AML-193 (cell line): ENCODE measurements at places on chromosomes 16 and 17.

GRCh38 chr17:1908699-1909309 is 79.0 kb downstream of the RPA1 start:
- peak; percentile 41 for DNase-seq

GRCh38 chr17:52140601-52141000 is 17.9 kb downstream of the CA10 start:
- DNase-seq: no peak

DNA sequence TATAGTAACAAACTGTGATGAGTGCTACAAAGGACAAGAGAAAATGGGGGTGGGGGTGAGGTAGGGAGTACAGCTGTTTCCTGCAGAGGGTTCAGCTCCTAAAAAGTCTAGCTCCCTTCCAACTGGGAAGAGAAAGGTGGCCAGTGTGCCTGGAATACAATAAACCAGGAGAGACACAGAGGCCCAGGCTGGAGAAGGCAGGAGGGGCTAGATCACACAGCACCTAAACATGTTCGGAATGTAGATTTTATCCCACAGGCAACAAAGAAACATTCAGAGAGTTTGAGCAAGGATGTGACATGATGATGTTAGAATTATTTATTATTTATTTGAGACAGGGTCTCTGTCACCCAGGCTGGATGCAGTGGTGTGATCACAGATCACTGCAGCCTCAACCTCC is 10.2 kb downstream of the TEX2 start:
- DNase-seq: no peak

- no peak for DNase-seq
Observed at GRCh38 chr16:61969077-61969382, 67.2 kb downstream of the CDH8 start.

- DNase-seq: peak; percentile 56
Observed at GRCh38 chr16:391885-392335, 5.1 kb upstream of the NME4 start.

DNA sequence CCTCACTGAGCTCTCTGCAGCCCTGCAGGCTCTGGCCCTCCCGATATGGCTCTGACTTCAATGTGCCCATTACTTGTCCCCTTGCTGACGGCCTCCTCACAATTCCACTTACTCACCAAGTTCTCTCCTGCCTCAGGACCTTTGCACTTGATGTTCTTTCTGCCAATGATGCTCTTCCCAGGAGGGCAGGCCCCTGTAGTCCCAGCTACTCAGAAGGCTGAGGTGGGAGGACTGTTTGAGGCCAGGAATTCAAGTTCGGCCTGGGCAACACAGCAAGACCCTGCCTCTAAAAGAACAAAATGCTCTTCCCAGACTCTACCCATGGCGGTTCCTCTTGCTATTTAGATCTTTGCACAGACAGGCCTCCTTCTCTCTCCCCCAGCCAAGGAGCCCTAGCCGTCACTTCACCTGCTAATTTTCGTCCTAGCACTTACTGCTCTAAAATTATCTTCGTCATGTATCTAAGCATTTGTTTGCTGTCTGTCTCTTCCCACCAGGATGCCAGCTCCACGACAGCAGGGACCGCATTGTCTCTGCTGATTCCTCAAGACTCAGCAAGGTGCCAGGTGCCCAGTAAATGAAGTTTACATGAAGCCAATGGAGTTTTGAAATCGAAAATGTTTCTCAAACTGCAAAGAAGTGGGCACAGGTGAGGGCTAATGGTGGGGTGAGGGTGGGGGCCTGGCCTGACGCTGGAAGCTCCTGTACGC is 626 bp upstream of the RAI1 start:
- DNase-seq: no peak

GRCh38 chr17:57671667-57672632 is 73.1 kb downstream of the CCDC182 start:
- DNase-seq: peak; percentile 94

- peak; percentile 59 for DNase-seq
Observed at GRCh38 chr17:78137392-78138203, 7.0 kb downstream of the TMC8 start.

- no peak for DNase-seq
Observed at GRCh38 chr16:47196457-47196856, 52.7 kb upstream of the NETO2 start.

GRCh38 chr16:89821438-89822187 is 5.2 kb upstream of the FANCA start:
- no peak for DNase-seq

DNA sequence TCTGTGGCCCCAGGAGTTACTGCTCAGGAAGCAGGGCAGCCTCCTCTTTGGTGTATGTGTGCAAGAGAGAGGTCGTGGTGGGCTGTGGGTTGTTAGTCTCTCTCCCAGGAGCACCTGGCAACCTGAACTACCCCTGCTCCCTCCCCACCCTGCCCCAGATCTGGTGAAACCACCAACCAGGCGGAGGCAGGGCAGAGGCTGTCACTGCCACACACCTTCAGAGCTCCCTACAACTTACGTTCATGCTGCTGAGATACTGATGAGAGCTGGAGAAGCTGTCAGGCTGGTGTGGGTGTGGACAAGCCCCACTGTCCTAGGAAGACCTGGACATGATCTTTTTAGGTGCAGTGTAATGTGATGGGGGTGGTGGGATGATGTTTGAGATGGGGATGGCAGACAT is 24.3 kb downstream of the GOSR2 start:
- no peak for DNase-seq

DNA sequence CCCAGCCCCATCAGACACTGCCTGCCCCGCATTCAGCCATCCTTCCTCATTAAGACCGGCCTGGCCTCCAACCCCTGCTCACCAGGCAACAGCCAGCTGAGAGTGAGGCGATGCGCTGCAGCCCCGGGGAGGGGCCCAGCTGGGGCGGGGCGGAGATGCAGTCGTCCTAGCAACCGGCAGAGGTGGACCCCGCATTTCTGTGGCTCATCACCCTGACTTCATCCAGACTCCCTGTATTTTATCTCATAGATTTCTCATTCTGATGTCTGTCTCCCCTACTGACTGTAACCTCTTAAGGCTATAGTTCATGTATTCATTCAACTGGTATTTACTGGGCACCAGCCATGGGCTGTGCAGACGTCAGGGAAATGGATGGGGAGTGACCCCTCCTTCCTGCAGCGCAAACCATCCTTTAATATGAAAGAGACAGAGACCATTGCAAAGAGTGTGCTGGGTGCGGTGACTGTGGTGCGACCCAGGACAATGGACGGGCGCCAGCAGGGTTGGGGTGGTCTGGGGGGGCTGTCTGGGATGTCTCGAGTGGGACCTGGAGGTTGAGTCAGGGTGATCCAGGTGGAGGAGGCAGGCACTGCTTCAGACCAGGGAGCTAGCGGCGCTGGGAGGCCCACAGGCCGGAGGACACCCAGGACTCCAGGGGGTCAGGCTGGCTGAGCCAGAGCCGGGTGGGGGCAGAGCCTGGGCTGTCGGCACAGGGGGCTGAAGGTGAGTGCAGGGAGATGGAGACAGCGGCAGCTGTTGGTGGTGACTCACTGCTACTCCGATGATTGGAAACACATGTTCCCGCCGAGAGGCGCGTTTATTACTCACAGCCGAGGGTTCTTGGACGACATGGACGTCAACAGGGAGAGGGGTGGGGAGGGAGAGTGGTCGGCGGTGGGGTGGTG is 10.5 kb upstream of the TIMP2 start:
- no peak for DNase-seq

GRCh38 chr16:17633181-17633951 is 162.6 kb upstream of the XYLT1 start:
- DNase-seq: no peak

- peak; percentile 69 for DNase-seq
Observed at GRCh38 chr16:27759967-27760788, 210.2 kb downstream of the KATNIP start.
